ENCODE measurements at places on chromosomes 3 and 15.
A peak's percentile ranks its signal among the peaks of the same experiment; 100 is the strongest.

GRCh38 chr3:81816473-81817250 is 55.2 kb upstream of the GBE1 start:
- DNase-seq: no peak

GRCh38 chr15:75542386-75542797 is 36.7 kb downstream of the PTPN9 start:
- no peak for DNase-seq

- no peak for DNase-seq
These were observed 347.8 kb downstream of the EPHA3 start for GRCh38 chr3:89455240-89455639.

DNA sequence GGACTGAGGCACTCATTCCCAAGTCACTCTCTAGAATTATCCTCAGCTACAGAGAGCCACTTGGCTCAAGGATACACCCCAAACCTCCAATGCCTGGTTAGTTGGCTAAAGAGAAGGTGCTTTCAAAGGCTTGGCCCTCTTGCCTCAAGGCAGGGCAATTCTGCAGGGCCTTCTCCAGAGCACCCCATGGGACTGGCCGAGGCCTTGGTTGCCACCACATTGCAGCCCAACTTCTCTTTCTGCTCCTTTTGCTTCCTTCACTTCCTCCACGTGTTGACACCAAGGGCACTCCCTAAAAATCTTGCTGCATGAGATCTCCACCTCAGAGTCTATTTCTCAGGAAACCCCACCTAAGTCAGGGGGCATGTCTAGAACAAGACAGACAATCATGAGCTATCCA is 36.7 kb downstream of the MEGF11 start:
- no peak for DNase-seq

DNA sequence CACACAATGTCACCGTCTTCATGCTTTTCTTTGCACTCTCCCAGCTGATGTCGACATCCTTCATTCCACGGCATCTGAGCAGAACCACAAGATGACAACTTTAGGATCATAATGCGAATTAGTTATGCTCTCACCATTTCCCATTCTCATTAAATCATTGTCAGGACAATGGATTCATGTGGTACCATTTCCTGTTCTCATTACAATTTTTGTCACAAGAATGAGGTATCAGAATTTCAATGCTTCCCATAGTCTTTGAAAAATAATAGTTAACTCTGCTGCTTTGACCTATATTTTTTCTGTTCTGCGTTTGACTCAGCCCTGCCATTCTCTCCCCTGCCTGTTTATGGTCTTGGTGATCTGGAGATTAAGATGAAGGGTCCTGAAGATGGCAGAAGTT is 175.7 kb upstream of the MDFIC2 start:
- no peak for DNase-seq

DNA sequence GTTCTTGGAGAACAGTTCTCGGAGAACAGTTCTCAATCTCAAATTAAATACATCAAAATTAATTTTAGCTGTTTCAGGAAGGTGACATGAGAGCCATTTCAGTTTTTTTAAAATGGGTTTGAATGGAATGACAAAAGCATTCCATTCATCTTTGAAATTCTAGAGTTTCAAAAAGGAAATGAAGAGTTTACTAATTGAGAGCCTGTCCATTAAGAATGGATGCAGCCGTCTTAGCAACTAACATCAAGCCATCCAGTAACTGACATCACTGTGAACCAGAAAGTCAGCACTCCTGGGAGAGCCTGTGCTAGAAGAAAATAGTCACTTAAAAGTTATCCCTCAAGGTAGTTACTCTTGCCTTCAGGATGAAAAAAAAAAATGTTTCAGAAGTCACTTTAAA is 47.0 kb upstream of the FSTL1 start:
- DNase-seq: no peak

- DNase-seq: no peak
These were observed 47.8 kb downstream of the LRRK1 start for GRCh38 chr15:100966997-100967396.

GRCh38 chr15:51390241-51390965 is 48.9 kb downstream of the GLDN start:
- DNase-seq: no peak

GRCh38 chr3:108221393-108221792 is 831 bp downstream of the IFT57 start:
- no peak for DNase-seq

DNA sequence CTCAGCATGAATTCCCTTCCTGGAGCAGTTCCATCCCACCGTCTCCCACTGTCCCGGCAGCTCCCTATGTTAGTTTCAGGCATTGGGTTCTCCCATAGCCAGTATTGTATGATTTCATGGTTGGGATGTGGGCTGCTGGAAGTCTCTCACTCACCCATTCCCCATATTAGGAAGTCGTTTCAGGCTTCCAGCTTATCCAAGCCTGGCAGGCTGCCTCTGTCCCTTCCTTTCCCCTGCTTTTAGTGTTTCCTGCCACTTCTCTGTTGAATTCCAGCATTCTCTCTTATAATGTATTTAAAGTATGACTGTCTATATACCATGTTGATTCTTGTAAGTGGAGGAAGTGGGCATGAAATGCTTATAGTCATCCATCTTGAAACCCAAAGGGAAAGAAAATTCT is 309.7 kb upstream of the RBMS3 start:
- DNase-seq: no peak

GRCh38 chr3:73497646-73498406 is 126.9 kb downstream of the PDZRN3 start:
- DNase-seq: no peak

- DNase-seq: no peak
These were observed 11.2 kb upstream of the DCAF1 start for GRCh38 chr3:51510996-51511395.

DNA sequence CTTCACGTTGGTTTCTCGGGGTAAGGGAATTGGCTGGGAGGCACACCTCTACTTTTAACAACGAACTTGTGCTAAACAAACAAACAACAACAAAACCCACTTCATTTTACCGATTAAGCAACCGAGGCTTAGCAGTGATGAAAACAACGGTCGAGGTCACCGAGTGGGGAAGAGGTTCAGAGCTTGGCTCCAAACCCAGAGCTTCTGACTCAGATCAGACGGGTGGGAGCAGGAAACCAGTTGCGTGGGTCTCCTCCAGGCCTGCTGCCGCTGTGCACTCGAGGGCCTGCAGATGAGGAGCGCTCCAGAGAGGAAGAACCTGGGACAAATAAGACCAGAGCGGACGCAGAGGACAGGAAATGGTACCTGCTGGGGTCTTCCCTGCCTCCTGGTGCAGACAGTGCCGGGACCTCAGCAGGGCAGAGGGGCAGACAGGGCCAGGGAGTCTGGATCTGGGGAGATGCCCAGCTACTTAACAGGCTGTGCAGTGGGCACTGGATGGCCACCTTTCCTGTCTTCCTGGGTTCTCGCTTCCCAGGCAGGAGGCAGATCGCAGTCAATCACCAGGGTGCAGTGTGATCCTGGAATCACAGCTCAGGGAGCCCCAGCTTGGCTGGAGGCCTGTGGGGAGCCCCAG is 99.0 kb upstream of the MEF2A start:
- DNase-seq: no peak

DNA sequence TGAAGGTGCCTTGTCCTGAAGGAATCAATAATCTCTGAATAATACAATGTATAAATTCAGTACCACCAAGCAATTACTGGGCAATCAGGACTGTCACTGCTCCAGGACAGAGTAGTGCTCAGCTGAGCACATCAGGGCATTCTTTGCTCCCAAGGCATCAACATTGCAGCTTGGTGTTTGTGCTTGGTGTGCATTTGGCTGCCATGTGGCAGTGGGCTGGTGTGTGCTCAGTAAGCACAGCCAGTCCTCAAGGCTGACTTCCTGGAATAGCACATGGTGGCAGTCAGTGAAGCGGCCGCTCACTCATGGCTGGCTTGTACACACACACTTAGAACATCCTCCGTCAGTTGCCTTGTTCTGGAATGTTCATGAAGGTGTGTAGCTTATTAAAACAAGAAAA is 217.0 kb downstream of the EPHB1 start:
- no peak for DNase-seq

DNA sequence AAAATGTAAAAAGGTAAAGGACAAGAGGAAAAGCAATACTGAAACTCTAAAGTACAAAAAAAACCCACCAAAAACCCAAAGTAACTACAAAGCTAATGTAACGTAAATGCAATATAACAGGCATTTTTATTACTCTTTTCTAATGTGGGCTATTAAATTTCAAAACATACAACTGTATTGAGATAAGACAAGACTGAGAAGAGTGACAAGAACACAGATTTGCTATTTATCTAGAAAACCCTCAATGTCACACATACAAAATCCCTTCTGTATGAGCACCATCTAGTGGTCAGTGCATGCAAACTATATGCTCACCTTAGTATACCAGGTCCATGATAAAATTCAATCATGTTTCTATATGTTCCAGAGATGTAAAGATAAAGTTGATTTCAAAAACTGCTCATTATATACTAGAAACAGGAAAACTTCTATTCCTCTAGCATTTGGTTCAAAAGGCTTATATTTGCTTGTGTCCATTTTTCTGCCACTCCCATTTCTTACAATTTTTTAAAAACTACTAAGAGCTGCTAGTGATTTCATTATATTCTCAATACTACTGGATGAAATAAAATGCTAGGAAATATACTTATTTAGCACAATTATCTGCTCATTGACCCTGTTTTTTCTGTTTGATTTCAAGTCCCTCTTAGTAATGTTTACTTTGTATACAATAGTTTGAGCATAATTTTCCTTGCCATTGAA is 111.4 kb downstream of the DLG1 start:
- DNase-seq: no peak

GRCh38 chr3:160755776-160756304 is at the start of gene PPM1L:
Gene PPM1L, plus strand, starts transcription at chr3:160756231.
- DNase-seq: peak; percentile 47

DNA sequence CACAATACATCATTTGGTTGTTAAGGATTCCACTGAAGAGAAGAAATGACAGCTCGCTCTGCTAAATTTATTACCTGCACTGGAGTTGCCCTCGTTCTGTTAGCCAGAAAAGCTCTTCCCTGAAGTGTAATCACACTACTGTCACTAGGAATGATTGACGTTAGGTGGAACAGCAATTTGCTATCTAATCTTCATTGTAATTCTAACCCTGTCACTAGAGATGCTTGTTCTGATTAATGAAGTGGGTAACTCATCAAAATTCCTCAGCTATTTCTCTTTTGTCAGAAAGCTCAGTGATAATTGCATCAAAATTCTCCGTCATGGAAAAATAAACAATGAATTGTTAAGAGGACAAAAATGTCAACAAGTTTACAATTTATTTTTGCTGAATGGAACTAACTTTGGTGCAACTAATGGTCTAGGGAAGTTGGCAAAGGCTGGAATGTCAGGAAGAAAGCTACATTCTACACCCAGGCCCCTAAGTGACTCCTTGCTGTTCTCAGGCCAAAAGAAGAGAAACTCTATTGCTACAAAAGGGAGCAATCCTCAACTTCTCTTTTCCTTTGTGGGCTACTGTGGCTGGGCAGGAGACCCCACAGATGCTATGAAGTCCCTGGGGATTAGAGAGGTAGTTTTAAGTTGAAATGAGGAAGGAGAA is 34.1 kb downstream of the CCDC191 start:
- no peak for DNase-seq

DNA sequence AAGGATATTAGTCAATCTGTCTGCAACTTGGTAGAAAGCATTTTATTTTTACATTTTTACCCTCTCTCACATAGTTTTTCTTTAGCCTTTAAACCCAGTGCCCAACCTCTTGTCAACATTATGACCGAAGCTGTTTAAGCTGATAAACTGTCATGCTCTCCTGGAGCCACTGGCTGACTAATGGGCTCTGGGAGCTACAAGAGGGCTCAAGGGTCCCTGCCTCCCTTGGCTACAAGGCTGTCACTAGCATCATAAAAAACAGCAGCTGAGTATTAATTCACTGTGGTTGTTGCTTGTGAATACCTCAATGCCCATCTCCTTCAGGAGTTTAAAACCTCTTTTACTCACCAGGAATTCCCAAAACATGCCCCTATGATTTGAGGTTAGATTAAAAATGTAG is 237.9 kb downstream of the ZMAT3 start:
- DNase-seq: no peak

- no peak for DNase-seq
These were observed 75.5 kb downstream of the DCLK3 start for GRCh38 chr3:36688815-36689214.

DNA sequence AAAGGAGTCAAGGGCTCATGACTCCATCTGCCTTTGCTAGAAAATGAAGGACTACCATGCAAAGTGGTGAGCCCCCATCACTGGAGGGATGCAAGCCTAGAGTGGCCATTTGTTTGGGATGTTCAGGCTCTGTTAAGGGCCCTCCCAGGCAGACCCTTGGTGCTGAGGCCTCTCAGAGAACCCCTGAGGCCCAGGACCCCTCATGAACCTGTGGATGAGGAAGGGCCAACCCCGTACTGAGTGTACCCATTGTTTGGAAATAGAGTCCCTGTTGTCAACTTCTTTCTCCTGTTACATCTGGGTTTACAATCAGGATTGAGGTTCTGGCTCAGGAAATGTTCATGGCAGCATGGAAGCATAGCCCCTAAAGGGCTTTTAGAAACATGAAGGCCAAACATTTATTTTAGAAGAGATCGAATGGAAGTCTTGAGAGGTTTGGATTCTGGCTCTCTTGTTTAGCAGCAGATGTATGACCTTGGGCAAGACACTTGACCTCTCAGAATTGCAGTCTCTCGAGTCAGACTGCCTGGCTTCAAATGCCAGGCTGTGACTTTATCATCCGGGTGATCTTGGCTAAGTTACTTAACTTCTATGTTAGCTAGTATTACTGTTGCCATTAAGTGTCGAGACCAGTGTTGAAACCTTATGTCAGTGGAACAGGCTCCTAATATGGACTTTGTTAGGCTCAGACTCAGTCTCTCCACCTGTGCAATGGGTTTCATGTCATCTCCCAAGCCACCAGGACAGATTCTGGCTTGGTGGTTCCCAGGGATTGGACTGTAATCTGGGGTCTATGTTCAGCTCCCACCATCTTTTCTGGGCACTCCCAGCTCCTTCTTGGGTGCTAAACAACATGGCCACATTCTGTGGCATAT is 12.4 kb downstream of the ITGA11 start:
- no peak for DNase-seq

DNA sequence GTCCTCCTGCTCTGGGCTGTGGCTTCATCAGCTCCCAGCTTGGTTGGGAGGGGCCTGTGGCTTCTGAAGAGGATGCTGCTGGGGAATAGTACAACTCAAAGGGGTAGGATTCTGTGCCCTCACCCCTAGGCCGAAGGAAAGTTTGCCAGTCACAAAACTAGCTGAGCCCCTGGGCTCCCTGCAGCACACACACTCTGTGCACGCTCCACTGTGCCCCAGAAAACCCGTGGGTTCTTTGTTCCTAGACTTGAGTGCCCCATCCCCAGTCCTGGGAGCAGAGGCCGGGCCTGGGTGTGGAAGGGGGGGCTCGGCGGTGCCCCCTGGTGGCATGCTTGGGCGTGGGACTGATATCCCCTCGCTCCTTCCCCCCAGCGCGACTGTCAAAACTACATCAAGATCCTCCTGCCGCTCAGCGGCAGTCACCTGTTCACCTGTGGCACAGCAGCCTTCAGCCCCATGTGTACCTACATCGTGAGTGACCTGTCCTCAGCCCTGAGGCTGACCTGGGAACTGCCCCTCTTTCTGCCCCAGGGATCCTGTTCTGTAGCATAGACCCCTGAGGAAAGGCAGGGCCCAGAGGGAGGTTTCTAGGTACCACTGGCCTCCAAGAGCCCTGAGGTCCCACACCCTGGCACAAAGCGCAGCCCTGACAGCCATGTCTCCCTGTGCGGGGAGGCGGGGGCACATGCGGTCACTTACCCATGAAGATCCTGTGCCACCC is 14.2 kb downstream of the CIB1 start:
- peak; percentile 53 for DNase-seq

GRCh38 chr3:124200407-124200806 is 208.5 kb upstream of the ROPN1 start:
- DNase-seq: no peak

All from activated T-cell treated with anti-CD3 and anti-CD28 coated beads for 48 hours (primary cell).